ENCODE measurements at places on chromosomes 7 and 10.

GRCh38 chr7:102140952-102141370 lies 145.7 kb upstream of the SH2B2 start:
- no peak for DNase-seq

- no peak for DNase-seq
Observed at GRCh38 chr7:378041-378420, 88.1 kb downstream of the FOXL3 start.

DNA sequence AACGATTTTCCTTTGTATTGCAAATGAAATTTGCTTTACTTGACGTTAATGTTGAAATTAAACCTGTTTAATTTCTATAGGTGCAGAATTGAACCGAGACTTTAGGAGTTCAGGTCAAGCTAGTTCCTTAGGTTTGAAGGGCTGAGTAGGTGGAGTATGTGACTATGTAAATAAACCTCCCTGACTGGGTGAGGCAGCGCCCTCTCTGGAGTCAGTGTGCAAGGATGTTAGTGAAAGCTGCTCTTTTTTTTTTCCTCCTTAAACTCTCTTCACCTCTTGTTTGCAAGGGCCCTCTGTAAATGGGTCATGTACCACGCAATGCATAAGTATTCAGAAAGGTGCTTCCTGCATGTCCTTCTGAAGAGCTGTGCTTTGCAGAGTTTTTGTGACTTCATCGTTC lies 33.8 kb downstream of the GALNT17 start:
- no peak for DNase-seq

DNA sequence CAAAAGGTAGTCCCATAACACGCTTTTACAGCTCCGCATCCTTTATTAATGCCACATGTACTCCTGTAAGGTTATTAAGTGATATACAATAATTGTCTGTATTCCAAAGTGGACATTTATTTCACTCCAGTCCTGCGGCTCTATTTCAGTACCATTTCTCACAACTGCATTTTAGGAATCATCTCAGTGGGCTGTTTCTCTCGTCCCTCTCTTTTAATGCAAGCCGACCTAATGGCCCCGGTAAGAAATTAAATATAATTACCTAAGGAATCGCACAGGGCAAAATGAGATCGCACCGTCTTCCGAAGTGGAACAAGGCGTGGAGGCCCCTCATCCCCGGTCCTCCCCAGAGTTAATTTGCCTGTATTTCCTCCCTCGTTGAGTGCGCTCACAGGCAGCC lies 216.5 kb downstream of the RAB11FIP2 start:
- no peak for DNase-seq

DNA sequence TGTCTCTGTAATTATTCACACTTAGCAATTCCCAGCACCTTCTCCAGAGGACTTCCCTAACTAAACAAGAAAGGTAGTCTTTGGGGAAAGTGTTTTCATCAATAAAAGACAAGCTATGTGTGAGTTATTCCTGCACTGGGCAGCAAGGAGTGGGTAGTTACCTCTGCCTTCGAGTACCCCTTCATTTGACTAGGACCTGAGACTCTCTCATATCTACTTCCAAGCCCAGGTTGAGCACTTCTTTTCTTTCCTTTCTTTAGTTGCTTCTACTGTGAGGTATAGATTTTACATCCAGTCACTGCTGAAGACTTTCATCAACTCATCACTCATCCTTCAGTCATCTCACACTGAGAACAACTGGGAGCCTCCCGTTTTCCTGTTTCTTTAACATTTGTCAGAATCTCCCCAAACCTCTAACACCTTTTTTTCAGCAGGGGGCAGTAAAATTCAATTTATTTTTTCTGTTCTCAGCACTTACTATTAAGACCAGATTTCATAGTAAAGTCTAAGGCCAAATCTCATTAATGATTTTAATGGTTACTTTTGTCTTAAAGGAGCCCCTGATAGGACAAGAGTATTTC lies 80.1 kb upstream of the PRSS1 start:
- DNase-seq = no peak

DNA sequence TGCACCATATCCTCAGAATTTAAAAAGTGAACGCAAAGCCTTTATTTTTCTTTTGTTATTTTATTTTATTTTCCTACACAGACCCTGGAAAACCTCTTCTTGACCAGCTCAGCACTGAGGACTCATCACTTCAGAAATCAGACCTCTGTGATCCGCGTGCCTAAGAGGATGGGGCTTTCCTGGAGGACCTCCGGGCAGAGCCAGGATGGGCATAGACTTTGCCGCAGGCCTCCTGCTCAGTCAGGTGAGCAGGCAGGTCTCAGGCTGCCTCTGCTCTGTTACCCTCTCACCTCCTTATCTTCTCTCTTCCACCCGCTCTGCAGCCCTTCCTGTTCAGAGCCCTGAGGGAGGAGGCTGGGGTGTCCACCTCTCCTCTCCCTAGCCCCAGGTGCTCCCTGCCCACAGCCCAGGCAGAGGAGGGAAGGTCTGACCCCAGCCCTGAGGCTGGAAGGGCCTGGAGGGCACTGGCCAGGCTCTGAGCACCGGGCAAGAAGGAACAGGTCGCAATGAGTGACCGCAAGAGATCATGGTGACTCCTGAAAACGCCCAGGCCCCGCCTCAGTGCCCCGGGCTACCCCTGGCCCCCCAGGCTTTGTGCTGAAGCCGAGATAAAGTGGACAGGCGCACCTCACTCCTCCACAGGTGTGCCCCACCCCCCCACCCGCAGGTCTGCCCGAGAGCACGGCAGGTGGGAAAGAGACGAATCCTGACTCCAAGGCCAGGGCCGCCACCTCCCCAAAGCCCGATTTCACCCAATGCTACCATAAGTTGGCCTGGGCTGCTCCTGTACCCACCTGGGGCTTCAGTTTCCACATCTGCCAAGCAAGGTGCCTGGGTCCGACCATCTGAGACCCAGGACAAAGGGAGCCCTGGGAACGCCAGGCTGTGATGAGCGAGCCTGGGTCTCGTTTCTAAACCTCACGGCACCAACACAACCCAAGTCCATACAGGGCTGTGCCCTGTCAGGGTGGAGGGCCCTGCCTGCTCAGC lies 2.8 kb downstream of the CALML5 start:
- DNase-seq = no peak

- DNase-seq = no peak
Observed at GRCh38 chr10:58457761-58458616, 54.7 kb upstream of the BICC1 start.

DNA sequence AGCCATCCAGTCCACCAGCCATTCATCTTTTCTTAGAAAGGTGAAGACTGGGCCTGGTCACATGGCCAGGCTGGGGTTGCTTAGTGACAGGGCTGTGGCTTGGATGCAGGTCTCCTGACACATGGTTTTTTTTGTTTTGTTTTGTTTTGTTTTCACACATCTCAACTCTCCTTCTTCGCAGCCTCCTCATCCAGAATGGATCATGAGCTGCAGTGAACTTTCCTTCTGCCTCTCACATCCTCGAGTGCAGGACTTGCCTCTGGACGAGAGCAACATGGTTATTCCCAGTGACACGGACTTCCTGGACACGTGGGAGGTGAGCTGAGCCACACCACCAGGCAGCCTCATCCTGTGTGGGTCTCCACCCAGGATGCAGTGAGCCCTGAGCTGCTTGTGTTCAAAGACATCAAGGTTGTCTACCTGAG lies 9.5 kb downstream of the AKR1E2 start:
- no peak for DNase-seq

- no peak for DNase-seq
Observed at GRCh38 chr10:14772399-14772798, 2.3 kb downstream of the FAM107B start.

DNA sequence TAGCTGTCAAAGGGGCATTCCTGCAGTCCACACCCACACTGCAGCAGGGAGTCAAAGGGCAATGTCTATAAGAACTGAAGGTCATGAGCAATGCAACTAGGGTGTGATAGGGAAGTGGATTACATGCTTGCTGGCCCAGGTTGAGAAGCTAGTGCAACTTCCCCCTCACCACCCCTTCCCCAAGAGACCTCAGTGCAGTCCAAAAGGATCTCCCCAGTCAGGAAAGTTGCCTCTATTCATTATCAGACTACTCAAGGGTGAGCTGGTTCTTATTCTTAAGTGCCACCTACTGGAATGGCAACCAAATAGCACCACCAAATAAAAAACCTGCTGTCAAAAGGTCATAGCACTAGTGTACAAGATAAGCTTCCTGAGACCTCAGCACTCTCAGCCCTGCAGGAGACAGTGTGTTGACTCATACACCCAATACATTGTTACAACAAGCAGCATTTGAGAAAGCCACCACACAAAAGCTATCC lies 28.2 kb downstream of the MTERF1 start:
- no peak for DNase-seq

- DNase-seq = no peak
Observed at GRCh38 chr10:15457382-15457781, 86.3 kb upstream of the FAM171A1 start.

Measured in stimulated activated CD8-positive, alpha-beta memory T cell treated with anti-CD3 and anti-CD28 coated beads, Interleukin-4, amount 100 ng/mL, for 1 hour (primary cell).